ENCODE measurements at places on chromosomes 11 and 22.

- no peak for DNase-seq
Measured at GRCh38 chr11:117643606-117644300, 153.3 kb downstream of the DSCAML1 start.

GRCh38 chr11:10792385-10793068, 16.2 kb downstream of the EIF4G2 start:
- DNase-seq: peak; percentile 56

DNA sequence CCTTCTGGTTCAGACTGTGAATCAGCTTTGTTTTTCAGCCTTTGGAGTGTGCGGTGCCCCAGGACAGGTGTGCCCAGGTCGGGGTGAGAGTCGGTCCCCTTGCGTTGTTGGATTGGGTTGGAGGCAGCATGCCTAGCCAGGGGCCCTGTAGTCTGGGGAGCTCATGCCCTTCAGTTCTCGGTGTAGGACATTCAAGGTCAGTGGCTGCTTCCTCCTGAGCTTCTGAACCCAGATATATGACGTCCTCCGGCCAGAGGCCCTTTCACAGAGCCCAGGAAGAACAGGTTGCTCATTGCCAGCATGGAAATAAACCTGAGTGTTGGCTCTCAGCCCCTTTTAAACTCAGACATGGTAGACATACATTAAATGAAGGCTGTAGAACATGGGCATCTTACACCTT, 2.7 kb downstream of the CSRP3 start:
- no peak for DNase-seq

DNA sequence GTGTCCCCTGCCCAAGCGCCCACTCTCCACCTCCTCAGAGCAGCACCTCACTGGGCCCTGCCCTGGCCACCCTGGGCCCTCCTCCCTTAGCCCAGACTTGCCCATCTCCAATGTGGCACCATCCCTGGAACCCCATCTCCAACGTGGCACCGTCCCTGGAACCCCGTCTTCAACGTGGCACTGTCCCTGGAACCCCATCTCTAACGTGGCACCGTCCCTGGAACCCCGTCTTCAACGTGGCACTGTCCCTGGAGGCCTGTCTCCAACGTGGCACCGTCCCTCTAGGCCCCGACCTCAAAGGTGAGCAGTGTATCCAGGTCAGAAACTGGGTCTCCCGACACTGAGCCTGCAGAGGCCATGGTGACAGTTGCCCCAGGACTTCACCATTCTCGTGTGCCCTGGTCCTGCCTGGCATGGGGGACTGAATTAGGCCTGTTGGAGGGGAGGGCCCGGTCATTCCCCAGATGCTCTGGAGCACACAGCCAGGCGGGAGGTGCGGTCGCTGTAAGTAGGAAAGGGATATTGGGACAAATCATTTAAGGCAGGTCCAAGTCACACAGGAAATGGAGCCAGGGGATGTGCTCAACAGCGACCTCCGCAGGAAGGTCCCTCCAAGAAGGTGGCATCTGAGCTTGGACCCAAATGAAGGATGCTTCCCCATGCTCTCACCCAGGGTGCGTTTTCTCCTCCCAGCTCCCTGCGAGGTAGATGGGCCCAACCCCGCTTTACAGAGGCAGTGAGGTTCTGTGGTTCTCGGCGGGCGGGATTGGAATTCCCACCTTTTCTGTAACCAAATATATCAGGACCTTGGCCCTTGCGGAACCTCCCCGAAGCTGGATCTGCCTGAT, 2.4 kb upstream of the CTSD start:
- no peak for DNase-seq

DNA sequence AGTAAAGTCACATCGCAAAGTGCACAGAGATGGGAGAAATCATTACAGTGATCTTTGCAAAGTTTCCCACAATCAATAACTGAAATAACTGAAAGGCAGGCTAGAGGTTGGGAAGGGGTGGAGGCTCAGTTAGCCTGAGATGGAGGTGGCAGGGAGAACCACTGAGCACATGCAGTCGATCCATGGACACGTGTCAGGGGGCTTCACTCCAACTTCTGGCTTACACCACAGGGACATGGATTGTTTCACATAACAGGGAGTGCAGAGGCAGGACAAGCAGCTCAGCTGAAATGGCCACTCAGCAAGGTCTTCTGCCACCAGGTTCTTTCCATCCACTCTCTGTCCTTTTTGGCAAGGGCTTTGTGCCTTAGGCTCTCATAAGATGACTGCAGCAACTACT, 35.1 kb upstream of the MICAL2 start:
- no peak for DNase-seq

DNA sequence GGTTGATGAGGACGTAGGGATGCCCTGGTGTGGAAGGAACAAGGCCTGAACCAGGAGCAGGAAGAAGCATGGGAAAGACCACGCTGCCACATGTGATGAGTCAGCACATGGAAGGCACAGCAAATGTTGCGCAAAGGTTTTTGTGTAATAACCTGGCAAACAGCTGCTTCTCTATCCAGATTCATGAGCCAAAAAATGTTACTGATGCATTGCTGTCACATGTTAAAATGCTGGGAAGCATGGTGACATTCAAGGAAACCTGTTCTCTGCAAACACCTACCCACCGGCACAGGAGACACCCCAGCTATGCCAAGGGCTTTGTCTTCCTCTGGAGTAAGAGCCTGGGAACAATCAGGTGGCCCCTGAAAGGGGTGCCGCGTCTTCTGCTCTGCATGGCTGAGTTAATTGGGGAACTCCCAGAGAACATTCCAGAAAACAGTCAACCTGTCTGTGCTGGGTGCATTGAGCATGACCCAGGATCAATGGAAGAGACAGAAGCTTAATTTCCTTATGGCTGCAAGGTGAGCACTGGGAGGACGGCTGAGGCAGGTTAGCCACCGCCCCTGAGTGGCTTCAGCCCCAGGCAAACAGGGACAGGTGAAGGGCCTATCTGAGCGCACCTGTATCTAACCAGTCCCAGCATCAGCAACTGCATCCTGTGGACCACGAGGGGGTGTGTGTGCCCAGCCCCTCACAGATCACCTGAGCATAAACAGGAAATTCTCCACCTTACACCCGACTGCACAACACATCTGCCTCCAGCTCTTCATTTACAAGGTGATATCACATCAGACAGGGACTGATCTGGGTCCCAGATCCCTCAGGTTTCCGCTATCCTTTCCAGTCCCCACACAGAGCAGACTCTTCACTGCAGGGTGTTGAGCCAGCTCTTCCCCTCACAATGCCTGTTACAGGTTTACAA, 108.4 kb downstream of the GGTLC2 start:
- DNase-seq: no peak

DNA sequence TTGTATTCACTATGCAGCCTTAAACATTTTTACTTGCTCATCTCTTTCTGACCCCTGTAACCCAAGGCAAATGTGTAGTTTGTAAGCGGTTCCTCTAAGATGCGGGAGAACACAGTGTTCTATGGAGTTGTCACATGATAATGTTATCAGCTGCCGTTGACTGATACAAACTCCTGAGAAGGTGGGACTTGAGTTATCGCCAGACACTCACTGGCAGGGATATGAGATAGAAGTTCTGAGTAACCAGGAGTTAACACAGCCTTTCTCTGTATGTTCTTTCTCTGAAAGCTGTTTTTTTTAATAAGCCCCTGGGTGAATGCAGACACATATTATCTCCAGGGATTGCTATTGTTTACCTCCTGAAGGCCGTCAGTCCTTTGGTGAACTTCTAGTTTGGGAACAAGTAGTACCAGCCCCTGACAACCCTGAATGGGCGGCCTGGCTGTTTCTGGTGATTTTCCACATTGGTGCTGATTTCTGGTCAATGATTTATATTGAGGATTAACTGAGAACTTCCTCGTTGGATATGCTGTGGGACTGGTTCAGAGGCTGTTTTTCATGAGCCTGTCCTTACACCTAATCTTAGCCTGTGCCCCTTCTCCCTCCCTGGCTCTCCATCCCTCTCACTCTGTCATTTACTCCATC, 155.3 kb upstream of the RASSF10 start:
- DNase-seq: no peak

DNA sequence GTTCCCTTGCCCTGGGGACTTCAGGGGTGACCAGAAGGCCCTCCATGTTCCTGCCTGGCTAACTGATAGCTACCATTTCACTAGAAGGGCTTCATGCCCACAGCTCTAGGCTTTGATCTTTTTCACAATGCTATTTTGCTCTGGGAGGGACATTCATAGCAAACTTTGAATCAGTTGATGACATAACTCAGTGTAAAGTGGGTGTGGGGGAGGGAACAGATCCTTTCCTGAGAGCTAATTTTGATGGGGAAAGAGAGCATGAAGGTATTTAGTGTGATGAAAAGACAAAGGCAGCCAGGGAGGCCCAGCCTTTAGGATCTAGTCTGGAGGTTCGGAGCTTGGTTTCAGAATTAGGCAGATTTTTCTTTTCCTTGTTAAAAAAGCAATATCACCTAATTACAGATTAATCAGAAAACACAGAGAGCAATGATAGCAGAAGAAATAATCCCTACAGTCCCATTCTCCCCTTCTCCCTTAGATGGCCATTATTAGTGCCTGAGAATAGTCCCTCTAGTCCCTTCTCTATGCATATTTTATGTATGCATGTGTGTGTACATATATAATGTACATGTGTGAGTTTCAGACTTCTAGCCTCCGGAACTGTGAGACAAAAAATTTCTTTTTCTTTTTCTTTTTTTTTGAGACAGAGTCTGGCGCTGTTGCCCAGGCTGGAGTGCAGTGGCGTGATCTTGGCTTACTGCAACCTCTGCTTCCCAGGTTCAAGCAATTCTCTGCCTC, 46.9 kb downstream of the YWHAH start:
- DNase-seq: no peak

- DNase-seq: peak; percentile 56
Measured at GRCh38 chr11:75325713-75326438, 25.6 kb downstream of the ARRB1 start.
